Stimulated activated naive CD4-positive, alpha-beta T cell (primary cell): ENCODE measurements at places on chromosomes 16 and 17.

DNA sequence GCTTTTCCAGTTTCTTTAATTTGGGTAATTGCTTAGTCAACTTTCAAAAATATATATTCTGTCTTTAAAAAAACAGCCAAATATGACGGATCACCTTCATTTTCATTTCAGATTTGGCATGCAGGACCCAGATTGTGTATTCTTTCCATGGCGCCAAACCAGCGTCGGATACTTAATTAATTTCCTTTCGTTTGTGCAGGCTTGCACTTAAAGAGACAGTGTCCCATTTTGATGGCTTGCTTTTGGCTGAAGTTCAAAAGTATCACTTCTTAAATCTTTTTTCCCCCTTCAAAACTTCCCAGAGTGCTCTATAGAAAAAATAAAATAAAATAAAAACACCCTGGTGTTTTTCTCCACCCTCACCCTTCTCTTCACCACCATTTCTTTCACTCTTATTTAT, 394.5 kb upstream of the SOX9 start:
- no peak for DNase-seq

DNA sequence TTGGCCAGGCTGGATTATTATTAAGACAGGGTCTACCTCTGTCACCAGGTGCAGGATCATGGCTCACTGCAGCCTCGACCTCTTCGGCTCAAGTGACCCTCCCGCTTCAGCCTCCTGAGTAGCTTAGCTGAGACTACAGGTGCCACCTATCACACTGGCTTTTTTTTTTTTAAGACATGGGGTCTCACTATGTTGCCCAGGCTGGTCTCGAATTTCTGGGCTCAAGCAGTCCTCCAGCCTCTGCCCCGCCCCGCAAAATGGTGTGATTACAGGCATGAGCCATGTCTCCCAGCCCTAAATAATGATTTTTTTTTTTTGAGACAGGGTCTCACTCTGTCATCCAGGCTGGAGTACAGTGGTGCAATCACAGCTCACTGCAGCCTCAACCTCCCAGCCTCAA, 5.8 kb downstream of the OVCA2 start:
- no peak for DNase-seq

GRCh38 chr16:65306300-65306699, 184.4 kb upstream of the CDH11 start:
- DNase-seq, result no peak

DNA sequence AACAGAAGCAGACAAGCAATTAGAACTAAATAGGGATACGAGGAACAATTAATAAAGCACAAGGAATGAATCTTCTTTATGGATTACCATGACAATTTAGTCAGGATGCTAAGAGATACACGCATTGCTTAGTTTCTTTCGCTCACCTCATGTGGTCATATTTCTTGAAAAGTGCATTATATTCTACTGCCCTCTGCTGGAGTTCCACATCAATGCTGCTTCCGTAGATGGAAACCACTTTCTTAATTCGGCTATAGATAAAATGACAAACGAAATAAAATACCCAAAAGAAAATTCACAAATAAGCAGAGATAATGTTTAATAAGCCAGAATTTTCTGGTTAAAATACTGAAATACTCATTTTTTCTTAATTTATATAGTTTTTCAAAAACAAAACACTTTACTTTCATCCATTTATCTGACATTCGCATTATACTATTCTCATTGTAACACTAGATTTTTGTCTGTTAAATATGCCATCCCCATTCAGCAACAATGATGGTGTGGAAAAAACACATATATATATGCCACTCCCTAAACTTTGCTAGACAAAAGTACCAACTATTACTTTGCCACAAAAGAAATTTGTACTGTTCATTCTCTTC, 22.0 kb upstream of the PHLPP2 start:
- DNase-seq, result no peak

GRCh38 chr16:2897110-2897509, 14.1 kb downstream of the FLYWCH2 start:
- no peak for DNase-seq

DNA sequence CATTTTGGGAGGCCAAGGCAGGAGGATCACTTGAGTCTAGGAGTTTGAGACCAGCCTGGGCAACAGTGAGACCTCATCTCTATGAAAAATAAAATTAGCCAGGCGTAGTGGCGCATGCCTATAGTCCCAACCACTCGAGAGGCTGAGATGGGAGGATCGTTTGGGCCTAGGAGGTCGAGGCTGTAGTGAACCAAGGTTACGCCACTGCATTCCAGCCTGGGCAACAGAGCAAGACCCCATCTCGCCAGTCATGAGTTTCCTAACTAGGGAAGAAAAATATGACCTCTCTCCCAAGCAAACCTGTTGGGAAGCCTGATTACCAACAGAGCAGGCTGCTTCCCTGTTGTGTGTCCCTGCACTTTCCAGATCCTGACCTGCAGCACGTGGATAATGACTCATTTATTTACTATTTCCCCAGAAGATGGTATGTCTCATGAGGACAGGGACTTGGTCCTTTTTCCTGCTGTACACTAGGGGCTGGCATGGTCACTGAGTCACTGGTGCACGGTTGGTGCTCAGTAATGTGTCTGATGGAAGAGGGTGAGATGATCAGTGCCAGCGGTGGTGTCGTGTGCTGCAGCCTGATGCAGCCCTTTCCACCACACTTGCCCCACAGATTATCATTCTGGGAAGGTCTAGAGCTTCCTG, 30.8 kb downstream of the NMT1 start:
- DNase-seq, result no peak

- DNase-seq, result no peak
These were observed 2.2 kb upstream of the C17orf58 start for GRCh38 chr17:67998466-67998865.

GRCh38 chr16:28025631-28026030, 37.9 kb downstream of the GSG1L start:
- DNase-seq, result no peak

DNA sequence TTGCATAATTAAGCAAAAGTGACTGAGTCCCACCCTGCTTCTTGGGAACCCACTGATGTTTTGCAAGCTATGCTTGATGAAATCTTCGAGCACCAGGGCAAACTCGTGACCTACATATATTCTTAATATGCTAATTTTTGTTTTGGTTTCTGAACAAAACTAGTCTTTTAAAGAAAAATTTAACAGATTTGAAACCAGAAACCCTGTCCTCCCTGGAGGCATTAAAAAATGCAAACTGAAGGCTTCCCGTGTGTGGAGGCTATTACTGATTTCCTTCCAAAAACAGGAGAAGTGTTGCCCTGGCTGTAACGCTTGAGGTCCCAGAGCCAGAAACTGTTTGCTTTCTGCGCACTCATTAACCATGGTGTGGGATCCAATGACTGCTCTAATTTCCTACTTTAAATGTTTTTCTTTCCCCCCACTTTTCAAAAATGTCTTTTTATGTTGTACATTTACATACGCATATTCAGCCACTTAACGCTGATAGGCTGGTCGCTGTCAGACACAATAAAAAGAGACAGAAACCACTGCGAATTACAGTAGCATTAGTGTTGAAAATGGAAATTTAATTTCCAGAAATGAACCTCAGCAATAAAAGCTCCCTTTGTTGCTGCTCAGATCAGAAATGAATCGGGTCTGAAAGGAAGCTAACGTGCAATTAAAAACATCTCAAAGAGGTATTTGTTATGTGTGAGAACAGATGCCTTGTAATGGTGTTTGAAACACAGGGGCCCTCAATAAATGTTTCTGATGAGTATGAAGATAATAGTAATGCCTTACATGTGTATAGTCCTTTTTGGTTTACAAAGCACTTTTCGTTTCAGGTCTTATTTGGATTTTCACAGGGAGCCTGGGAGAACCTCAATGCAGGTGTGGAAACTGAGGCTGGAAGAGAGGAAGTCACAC, 39.9 kb upstream of the IRX6 start:
- DNase-seq, result no peak

DNA sequence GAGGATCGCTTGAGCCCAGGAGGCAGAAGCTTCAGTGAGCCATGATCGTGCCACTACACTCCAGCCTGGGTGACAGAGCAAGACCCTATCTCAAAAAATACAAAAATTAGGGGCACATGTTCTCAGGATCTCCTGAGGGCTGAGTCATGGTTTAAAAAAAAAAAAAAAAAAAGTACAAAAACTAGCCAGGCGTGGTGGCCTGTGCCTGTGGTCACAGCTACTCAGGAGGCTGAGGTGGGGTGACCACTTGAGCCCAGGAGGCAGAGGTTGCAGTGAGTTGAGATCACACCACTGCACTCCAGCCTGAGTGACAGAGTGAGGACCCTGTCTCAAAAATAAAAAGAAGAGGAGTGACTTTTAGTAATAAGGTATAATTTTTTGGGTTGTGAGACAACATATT, 16.9 kb downstream of the BLMH start:
- DNase-seq, result no peak
